ENCODE measurements at places on chromosomes 1 and 21.
A peak's percentile ranks its signal among the peaks of the same experiment; 100 is the strongest.

- no peak for DNase-seq
These were observed 10.0 kb downstream of the TP53BP2 start for GRCh38 chr1:223835754-223836153.

- DNase-seq: peak; percentile 84
These were observed 16.7 kb downstream of the ALX3 start for GRCh38 chr1:110053552-110054428.

DNA sequence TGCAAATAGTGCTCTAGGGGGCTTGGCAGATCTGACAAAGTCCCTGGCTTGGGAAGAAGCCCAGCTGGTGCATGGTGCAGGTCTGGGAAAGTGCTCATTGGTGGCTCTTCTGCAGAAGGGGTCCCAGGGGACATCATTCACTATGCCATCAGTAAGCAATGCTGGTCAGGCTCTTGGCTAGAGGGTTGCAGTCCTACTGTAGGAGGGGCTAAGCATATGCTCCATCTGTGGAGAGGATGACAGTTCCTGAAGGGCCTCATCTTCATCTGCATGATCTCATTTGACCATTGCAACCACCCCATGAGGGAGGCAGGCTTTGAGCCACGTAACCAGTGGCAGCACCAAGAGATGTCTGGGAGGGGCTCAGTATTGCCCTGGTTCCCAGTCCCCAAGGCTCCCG, 31.5 kb upstream of the VASH2 start:
- DNase-seq: no peak

DNA sequence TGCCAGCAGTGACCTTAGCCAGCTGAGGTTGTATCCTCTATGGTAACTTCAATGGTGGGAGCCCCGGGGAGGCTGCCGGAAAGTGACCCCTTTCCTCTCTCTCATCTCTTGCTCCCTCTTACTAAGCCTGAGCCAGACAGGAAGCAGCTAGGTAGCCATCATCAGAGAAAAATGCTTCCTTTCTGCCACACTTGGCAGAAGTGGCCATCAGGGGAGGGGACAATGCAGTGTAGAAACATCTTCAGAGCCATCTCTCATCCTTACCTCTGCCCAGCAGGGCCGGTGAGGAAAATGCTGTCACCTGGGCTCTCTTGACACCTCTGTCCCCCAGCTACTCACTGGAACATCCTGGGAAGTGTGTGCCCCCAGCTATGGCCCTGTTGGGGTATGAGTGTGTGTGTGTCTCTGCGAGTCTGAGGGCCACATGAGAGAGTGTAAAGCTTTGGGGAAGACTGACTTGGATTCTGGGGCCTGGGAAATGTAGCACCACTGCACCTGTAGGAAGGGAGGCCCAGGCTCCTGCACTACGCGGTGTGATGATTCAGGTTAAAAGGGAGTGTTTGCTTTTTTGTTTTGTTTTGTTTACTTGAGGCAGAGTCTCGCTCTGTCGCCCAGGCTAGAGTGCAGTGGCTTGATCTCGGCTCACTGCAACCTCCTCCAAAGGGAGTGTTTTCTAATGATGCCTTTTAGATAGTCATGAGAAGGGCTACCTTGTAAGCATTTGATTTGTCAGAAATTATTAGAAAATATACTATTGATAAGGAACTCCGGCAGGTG, 48.7 kb upstream of the CNTN2 start:
- DNase-seq: no peak

- no peak for DNase-seq
These were observed 12.5 kb downstream of the TP73 start for GRCh38 chr1:3664700-3665375.

DNA sequence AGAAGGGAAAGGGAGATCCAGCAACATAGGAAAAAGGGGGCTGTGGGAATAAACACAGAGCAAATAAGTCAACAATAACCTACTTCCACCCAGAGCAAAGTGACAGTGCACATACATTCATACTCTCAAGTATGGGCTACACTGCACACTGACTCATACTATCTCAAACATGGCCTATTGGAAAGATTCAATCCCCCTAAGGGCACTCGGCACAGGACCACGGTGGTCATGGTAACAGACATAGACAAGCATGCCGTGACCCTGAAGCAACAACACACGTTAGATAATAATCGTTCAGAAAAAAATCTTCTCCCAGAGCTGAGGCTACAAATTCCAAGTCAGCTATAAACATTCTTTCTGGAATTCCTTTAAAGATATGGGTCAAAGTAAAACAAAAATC, 16.8 kb upstream of the JAK1 start:
- DNase-seq: no peak

- no peak for DNase-seq
These were observed 748 bp downstream of the PDZK1IP1 start for GRCh38 chr1:47188791-47189785.

Data from ecto neural progenitor cell (in vitro differentiated cells).